Activated T-helper 9 cell treated with anti-CD3 and anti-CD28 coated beads, Interleukin-2, amount 50 U/mL, for 16 hours (primary cell): ENCODE measurements at places on chromosomes 1 and 21.

DNA sequence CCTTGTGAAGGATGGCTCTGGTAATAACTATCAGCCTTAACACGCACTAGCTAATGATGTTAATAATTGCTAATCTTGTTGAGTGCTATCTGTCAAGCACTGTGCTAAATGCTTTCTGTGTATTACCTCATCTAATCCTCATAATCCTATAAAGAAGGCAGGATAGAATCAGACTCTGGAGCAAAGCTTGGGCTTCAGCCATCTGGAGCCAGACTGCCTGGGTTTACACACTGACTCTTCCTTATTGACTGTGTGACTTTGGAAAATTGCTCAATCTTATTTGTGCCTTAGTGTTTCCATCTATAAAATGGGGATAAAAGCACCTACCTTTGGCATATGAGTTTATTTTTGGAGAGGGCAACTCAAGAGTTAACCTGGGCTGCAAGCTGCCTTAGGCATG lies 216.1 kb downstream of the NUF2 start:
- DNase-seq, result no peak

DNA sequence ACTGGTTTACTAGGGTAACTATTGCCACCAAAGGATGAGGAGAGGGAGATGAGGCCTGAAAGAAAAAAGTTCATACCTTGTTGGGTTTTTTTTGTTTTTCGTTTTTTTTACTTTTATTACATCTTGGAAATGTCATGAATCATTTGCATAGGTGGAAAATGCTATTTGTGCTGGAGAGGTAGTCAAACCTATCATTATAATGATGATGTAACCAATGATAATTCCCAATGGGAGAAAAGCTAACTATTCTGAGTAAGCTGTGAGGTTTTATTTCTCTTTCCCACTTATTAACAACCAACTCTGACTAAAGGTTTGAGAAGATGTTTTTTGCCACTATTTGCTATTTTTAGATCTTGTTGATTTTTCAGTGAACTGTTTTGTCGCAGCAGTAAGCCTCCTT lies 29.0 kb downstream of the SH3GLB1 start:
- no peak for DNase-seq

GRCh38 chr21:39065917-39066316 lies 117.3 kb downstream of the PSMG1 start:
- DNase-seq, result no peak

DNA sequence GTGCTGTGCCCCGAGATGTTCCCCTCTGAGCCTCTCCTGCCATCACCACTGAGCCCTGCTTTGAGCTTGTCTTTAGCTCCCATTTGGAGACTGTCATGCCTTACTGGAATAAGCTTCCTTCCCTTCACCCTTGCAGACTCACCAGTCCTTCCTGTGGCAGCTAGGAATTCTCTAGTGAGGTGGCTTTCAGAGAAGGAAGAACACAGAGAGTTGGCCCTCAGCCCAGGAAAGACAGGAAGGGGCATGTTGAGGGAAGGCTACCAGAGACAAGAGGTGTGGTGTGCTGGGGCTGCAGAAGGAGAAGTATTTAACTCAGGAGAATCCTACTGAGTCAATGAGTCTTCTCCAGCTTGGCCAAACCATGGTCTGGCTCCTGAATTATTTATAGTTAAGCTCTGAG lies 76.3 kb downstream of the UCK2 start:
- no peak for DNase-seq

DNA sequence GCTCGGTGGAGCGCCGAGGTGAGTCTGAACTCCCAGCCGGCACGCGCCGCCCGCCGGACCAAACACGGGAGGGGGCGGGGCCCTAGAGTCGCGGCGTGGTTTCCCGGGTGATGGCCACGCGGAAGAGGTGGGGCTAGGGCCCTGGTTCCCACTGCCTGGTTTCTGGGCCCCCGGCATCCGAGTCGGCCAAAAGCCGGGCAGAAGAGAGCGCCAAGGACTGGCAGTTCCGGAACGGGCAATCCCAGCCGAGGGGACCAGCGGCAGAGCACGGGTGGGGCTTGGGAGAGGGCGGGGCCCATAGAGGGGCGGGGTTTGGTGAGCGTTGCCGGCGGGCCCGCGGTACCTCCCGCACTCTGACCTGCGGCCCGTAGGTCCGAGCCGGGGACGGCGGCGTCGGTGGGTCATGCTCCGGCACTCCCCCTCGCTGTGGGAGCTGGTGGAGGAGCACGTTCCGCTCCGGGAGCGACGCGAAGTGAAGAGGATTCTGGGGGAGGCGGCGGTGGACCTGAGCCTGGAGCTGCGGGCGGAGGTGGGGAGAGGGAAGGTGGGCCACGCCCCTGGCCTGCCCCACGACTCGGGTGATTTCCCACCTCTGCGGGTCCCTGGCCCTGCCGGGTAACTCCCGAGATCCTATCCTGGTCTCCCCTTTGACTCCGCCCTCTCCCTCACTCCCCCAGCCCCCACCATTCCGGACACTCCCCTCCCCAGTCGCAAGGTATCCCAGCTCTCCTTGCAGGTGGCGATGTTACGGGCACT lies at the start of gene CCDC24:
TSS of gene CCDC24 (plus strand) at position 124 of the 756 bp plus-strand sequence. CDS start at position 404, 280 bp downstream.
- DNase-seq, result peak; percentile 62

- no peak for DNase-seq
Observed at GRCh38 chr1:224747578-224747977, 131.5 kb downstream of the CNIH3 start.

DNA sequence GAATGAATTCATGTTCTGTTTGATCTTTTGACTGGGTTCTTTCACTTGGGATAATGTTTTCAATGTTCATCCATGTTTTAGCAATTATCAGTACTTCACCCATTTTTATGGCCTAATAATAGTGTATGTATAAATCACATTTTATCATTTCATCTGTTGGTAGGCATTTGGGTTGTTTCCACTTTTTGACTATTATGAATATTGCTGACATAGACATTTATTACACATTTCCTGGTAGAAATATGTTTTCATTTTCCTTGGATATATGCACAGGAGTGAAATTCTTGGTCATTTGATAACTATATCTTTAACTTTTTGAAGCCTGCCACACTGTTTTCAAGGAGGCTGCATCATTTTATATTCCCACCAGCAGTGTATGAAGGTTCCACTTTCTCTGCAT lies 79.8 kb downstream of the AXDND1 start:
- DNase-seq, result no peak

- no peak for DNase-seq
Observed at GRCh38 chr1:95233319-95233736, 682 bp upstream of the RWDD3 start.

- DNase-seq, result no peak
Observed at GRCh38 chr1:226480461-226480860, 68.1 kb upstream of the STUM start.

GRCh38 chr1:154664331-154665002 lies 56.5 kb upstream of the ADAR start:
- no peak for DNase-seq

GRCh38 chr1:239308701-239309333 lies 77.6 kb upstream of the CHRM3 start:
- DNase-seq, result no peak

GRCh38 chr1:225519166-225519863 lies 91.5 kb upstream of the LBR start:
- DNase-seq, result no peak

DNA sequence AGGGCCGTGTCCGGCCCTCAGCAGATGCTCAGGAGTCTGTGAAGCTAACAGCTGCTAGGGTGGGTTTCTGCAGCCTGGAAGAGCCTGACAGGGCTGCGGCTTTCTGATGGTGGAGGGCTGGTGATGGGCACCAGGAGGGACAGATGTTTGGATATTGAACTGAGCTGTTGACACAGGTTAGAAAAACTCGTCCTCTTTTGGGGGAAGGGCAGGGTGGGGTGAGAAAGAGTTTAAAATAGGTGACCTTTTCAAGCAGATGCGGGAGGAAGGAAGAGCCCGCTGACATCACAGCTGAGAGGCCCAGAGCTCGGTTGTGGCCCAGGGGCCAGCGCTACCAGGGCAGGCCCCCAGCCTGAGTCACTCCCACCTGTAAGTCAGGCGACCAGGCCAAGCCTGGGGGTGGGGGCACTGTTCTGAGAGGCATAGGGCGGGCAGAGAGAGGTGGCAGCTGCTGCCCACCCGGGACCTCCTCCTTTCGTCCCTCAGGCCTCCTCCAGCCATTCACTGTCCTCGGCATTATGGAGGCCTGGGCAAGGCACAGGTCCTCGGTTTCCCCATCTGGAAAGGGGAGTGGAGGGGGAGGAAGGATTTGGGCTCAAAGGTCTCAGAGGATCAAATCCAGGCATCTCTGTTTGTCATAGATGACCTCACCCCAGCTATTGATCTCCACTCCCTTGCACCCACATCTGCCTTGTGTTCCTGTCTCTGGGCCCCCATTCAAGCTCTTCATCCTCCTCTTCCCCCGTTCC lies 32.3 kb upstream of the ID3 start:
- DNase-seq, result no peak

DNA sequence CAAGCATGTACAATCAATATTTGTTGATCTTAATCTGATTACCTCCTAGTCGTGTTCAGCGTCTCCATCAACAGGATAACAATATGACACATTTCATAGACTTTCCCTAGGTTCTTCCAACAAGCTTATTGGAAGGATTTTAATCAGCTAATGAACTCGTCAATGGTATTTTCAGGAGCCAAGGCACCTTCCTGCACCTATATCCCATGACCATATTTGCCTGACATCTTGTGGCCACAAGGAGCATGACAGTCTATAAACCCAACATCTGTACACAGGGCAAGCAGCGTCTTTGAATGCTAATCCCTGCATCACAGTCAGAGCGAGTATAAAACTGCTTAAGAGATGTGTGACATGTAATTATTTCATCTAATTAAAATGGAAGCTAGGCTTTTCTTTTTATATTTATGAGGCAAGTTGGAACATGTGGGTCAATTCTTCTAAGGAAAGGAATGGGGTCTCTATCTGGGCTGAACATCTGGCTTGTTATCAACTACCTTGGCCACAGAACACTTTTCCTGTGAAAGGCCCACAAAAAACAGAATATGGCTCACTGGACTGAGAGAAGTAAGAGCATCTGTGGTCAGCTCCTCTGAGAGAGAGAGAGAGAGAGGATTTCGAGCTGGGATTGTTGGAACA lies 388.8 kb downstream of the NTNG1 start:
- DNase-seq, result no peak

DNA sequence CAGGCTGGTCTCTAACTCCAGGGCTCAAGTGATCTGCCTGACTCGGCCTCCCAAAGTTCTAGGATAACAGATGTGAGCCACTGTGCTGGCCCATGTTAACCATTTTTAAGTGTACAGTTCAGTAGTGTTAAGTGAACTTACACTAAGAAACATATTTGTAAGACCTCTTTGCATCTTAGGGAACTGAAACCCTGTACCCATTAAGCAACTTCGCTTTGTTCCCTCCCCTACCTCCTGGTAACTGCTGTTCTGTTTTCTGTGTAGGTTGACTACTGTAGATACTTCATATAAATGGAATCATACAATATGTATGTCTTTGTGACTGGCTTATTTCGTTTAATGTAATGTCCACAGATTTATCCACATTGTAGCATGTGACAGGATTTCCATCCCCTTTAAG lies 11.0 kb downstream of the NUDC start:
- no peak for DNase-seq

GRCh38 chr21:35420656-35421055 lies 371.6 kb upstream of the RUNX1 start:
- DNase-seq, result no peak

- no peak for DNase-seq
Observed at GRCh38 chr1:165376041-165376810, 19.7 kb upstream of the LMX1A start.

DNA sequence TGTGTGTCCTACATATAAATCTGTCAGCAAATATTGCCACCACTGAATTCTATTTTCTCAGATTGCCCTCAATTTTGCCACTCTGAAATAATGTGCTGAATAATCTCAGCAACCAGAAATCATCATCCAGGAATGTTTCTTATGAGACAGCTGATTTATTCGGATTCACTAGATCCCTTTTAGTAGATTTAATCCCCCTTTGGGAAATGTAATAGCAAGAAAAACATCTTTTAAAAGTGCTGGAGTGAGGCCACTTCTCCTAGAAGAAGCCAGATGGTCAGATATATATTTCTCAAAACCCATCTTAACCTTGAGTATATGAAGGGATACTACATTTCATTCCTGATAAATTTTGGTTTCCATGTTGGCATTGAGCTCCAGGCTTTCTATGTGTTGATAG lies 327.7 kb downstream of the SMYD3 start:
- DNase-seq, result no peak

GRCh38 chr1:11787251-11787803 lies 18.4 kb downstream of the MTHFR start:
- no peak for DNase-seq

GRCh38 chr21:46661642-46662366 lies 26.3 kb downstream of the PRMT2 start:
- DNase-seq, result no peak

DNA sequence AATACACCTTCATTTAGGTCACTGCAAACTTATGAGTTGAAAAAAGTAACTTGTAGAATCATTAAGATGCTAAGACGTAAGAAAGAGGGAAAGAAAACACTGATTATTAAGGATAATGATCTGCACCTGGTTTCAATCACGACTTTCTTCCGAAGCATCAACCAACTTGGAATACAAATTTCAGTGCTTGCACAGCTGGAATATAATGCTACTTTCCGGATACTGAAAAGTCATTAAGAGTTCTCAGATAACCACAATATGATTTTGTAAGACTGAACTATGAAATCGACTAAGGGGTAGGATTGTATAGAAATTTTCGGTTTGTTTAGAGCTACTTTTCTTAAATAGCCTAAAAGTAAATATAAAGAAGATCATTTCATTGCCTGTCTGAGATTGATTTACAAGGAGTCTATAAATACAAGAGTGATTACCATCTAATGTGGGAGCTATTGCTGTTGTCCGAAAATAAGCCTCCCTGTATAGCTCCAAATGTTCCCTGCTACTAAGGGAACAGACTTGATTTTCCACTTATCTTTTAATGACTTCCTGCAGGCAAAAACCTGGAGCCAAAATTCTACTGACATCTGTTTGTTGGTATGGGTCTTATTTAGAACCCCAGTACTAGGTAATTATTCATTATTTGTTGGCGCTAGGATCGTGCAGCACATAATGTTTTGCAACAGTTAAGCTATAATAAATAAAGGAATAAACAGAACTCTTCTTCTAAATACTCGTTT lies 673.3 kb downstream of the KCNT2 start:
- no peak for DNase-seq

GRCh38 chr1:41726292-41726691 lies 192.4 kb downstream of the HIVEP3 start:
- DNase-seq, result no peak

DNA sequence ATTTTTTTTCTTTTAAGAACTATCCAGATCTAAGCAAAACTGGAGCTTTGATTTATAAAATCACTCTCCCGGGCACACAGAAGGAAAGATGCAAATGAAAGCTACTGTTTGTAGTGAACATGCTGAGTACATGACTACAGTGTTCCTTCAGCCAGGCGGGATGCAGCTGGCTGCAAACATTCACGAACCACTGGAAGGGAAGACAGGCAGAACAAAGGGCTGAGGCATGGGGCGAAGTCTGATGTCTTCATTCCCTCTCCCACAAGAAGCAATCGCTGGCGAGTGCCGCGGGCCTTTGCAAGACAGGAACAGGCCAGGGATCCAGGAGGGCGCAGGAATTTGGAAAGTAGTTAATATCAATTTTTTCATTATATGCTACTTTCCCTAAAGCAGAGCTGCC lies 257.9 kb upstream of the AJAP1 start:
- DNase-seq, result no peak
